ENCODE measurements at places on chromosomes 7 and 10. TPM values are rescaled to one million over a fixed set of nuclear protein-coding genes. Genes with fewer than 3 reads are reported as not detected.

- no peak for DNase-seq
- peaks cover 15% of the 10 kb centered on the region for H3K4me1 ChIP-seq
- no peak overlapping the region for H3K27ac ChIP-seq
- peaks cover 2% of the 10 kb centered on the region for H3K27me3 ChIP-seq
- H3K36me3 ChIP-seq: peaks cover 9% of the 10 kb centered on the region
- no peak overlapping the region for H3K4me3 ChIP-seq
Measured at GRCh38 chr7:33706771-33707200, 198.6 kb upstream of the BMPER start.

- no peaks in the 10 kb centered on the region for H3K4me1 ChIP-seq
- no peak overlapping the region for H3K27ac ChIP-seq
- H3K4me3 ChIP-seq: no peak overlapping the region
- no peaks in the 10 kb centered on the region for H3K27me3 ChIP-seq
Measured at GRCh38 chr10:73859784-73860491, 14.4 kb downstream of the CAMK2G start.

Gene SPDYE16
- total RNA-seq: 0.34 TPM

Gene DBF4
- total RNA-seq: 21.2 TPM

Gene ACBD7
- 3.1 TPM for total RNA-seq
